ENCODE measurements at places on chromosomes 11 and 22. TPM values are rescaled to one million over a fixed set of nuclear protein-coding genes. Genes with fewer than 3 reads are reported as not detected.

DYNC2H1 gene
- 10.0 TPM for total RNA-seq

RNF214 gene
- total RNA-seq = 7.5 TPM

ARFGAP3 gene
- total RNA-seq = 47.6 TPM

CPT1A gene
- total RNA-seq = 109 TPM

SPA17 gene
- total RNA-seq = 7.5 TPM

KRTAP5-1 gene
- not detected for total RNA-seq

MIOX gene
- not detected for total RNA-seq

FGF3 gene
- not detected for total RNA-seq

IGLL5 gene
- not detected for total RNA-seq

MAPK11 gene
- 22.9 TPM for total RNA-seq

Measured in endothelial cell of coronary artery (primary cell).